Activated T-cell treated with anti-CD3 and anti-CD28 coated beads for 1 hour (primary cell): ENCODE measurements at places on chromosomes 5 and 9.

DNA sequence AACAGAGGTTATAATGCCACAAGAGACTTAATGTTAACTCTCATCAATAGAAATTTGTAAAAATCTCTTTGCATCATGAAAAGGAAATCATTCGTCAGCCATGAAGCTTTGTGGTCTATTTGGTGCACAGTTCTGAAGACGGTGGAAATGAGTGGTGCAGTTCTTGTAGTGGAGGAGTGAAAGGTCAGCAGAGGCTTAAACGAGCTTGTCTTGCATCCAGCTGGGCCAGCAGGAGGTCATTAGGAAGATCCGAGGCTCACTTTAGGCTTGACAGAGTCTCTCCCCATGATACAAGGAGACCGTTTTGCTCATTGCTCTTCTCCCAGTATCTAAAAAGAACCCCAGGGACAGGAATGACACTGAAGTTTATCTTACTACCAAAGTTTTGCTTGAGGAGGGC is 440.8 kb downstream of the BNC2 start:
- DNase-seq = no peak

DNA sequence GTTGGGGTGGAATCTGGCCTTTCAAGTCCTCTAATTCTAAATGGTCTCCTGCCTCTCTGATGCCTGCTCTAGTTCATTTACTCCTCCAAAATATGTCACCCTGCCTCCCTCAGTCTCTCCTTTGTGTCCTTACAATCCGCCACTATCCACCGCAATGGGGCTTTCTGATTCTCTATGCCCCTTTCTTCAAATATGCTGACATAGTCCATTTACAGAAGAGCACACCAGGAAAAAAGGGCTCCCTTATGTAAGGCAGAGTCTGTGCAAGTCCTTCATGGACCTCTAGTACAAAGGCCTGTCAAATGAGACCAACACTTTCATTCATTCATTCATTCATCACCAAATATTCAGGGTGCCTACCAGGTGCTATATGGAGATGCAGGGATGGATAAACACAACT is 2.0 kb upstream of the ASTN2 start:
- no peak for DNase-seq

GRCh38 chr9:27423915-27424710 is 100.0 kb upstream of the IFNK start:
- no peak for DNase-seq

DNA sequence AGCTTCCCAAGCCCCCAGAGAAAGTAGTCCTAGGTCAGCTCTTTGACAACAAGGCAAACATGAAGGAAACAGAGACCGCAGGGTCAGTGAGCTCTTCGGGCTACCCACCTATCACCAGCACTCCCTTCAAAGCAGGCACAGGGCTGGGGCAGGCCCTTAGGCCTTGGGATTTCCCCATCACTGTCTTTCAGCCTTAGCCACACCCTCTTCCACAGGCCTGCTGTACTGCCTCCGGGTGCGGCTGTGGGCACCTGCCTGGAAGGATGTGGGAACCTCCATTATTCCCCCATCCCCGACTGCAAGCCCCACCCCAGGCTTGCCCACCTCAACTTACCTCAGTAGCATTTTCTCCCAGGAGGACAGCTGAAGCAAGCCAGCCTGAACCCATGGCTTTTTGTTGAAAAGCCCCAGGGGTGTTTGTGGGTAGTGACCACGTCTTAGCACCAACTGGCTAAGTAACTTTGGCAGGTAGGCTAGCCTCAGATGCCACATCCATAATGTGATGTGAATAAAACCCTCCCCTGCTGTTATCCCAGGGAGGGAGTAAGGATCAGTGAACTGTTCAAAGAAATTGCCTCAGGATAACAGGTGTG is 100.2 kb downstream of the PIK3R1 start:
- no peak for DNase-seq

- peak; percentile 14 for DNase-seq
Measured at GRCh38 chr5:16673241-16674201, 56.7 kb upstream of the RETREG1 start.

DNA sequence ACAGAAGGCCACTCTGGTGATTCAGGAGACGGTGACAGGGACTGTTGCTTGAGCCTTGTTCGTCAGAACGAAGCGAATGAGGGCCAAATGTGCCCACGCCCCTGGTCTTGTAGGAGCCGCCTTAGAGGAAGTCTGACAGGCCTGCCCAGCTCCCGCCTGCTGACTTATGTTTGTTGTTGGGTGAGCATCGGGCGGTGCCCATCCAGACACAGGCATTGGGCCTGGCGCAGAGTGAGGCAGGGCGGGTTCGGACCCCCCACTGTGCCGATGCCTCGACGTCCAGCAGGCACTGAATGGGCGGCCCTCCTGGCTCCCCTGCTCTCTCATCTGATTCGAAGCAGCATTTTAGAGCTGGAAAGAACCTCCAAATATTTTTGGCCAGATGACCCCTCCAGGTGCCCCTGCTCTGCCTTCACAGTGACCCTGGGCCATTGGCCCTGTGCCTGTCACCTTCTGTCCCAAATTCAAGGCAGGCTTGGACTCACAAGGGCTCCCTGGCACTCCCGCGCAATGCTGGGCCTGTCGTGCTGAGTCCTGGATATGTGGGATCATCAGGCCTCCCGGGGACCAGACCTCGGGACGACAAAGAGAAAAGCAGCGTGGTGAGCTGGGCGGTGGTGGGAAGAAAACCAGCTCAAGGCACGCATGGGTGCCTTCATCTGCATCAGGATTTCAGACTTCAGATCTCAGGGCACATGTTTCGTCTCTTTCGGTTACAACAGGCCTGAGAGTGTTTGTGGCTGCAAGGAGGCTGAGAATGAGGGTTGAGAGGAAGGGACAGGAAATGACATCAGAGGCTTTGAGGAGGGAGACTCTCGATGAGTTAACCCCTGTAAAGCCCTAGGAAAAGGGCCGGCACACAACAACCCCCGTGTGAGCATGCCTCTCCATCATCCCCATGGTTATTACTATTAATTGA is 37.1 kb upstream of the OLFM1 start:
- no peak for DNase-seq

DNA sequence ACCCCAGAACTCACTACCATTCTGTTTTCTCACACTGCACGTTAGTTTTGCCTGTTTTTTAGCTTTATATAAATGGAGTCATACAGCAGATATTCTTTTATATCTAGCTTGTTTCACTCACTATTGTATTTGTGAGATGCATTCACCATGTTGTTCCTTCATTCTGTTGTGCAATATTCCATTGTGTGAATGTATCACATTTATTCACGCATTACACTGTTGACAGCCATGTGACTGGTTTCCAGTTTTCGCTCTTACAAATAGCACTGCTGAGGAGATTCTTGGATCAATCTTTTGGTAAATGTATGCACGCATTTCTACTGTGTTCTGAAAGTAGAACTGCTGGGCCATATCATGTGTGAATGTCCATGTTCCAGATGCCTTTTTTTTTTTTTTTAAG is 6.4 kb upstream of the SNX30 start:
- no peak for DNase-seq

DNA sequence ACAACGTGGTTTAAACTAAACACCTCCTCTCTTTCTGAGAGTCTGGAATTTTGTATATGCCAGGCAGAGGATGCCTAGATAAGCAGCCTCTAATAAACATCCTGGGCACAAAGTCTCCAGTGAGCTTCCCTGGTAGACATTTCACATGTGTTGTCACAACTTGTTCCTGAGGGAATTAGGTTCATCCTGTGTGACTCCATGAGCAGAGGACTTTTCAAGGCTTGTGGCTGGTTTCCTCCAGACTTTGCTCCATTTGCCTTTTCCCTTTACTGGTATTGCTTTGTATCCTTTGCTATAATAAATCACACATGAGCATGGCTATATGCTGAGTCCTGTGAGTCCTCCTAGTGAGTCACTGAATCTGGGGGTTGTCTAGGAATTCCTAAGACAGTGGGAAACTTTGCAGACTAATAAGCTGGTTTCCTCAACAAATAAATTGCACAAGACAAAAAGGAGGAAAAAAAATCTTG is 77.4 kb downstream of the NR2F1-AS1 start:
- no peak for DNase-seq

GRCh38 chr9:128175726-128176125 is 15.6 kb downstream of the CIZ1 start:
- no peak for DNase-seq

DNA sequence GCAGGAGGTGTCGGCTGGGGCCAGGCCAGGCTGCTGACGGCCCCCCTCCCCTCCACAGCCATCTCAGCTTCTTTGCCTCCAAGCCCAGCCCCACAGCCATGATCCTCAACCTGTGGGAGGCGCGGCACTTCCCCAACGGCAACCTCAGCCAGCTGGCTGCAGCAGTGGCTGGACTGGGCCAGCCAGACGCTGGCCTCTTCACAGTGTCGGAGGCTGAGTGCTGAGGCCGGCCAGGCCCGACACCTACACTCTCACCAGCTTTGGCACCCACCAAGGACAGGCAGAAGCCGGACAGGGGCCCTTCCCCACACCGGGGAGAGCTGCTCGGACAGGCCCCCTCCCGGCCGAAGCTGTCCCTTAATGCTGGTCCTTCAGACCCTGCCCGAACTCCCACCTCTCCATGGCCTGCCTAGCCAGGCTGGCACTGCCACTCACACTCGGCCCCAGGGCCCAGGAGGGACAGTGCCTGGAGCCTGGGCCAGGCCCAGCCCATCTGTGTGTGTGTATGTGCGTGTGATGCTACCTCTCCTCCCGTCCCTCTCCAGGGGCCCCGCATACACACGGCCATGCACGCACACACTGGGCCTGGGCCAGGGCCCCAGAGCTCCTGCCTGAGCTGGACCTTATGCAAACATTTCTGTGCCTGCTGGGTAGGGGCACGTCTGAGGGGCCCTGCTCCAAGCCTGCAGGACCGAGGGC is 19.3 kb downstream of the HK3 start:
- no peak for DNase-seq

GRCh38 chr5:55665065-55665464 is 47.1 kb downstream of the SLC38A9 start:
- no peak for DNase-seq

DNA sequence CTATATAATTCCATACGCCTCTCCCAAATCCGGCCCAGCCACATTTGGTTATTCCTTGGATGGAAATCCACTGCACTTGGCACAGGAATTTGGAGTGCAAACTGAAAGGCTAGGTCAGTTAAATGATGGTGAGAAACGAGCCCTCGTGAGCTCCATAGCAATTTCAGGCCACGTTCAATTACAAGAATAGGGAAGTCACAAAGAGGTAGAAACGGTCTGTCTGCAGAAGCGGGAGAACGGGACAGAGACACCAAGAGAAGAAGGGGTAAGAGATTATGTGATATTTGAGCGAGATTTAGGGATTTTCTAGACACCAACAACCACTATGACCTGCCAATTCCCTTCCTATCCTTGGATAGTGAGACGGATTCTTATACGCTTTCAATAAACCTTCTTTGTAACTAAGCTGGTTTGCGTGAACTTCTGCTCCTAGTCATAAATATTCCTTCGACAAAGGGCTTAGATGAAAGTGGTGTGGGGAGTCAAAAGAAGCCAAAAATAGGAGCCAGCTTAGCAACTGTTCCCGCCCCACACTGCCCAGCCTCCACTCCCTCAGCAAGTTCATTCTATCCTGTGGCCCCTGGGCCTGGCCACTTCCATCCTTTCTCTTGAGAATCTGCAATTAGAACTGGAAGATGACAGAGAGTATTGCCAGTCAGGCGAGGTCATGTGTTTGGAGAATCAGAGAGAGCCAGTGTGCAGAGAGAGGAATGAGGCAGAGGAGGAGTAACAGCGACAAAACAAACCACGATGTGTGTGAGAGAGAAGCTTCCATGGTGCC is 118.4 kb downstream of the ZNF608 start:
- no peak for DNase-seq

- no peak for DNase-seq
Measured at GRCh38 chr5:63563008-63563917, 399.0 kb downstream of the HTR1A start.

GRCh38 chr9:93633492-93634221 is 57.3 kb downstream of the PHF2 start:
- DNase-seq = no peak

DNA sequence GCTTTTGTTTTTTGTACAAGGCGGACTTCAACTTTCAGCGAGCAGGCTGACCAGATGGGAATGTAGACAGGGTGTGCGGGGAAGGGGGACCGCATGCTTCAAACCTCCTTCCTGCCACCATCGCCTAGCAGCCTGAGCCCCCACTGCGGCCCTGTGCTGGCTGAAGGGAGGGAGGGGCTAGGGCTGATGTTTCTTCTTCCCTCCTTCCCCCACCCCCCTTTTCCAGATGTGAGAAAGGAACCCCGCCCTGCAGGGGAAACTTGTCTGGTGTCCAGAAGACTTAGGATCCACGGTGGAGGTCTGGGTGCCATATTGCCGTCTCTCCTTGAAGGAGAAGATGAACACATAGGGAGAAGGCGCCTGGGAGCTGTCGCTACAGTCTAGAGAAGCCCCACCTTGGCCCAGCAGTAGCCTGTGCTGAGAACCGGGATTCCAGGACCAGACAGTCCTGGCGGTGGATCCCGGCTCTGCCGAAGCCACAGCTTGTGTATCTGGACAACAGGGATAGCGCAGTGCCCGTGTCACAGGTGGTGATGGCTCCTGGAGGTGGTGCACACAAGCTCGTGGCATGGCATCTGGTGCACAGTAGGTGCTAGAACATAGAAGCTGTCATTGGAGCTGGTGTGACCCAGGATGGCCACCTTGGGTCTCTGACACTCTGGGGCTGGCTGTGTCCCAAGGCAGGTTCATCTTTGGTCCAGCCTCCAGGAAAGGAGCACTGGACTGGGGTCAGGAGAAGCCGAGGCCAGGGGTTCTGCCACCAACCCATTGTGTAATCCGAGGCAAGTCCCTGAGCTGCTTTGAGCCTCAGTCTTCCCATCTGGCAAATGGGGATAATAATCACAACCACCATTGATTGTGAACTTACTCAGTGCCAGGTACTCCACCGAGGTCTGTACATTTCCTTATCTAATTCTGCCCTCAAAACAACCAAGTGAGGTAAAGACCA is 205.6 kb downstream of the C9orf50 start:
- no peak for DNase-seq

GRCh38 chr5:84274585-84275468 is 109.9 kb downstream of the EDIL3 start:
- no peak for DNase-seq

DNA sequence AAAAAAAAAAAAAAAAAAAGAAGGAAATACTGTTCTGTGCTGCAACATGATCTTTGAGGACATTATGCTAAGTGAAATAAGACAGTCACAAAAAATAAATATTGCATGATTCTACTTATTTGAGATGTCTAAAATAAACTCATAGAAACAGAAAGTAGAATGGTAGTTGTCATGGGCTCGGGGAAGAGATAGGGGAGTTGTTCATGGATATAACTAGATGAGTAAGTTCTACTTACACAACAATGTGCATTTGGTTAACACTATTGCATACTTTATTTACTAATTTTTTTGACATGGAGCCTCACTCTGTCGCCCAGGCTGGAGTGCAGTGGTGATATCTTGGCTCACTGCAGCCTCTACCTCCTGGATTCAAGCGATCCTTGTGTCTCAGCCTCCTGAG is 15.2 kb downstream of the MAML1 start:
- no peak for DNase-seq

DNA sequence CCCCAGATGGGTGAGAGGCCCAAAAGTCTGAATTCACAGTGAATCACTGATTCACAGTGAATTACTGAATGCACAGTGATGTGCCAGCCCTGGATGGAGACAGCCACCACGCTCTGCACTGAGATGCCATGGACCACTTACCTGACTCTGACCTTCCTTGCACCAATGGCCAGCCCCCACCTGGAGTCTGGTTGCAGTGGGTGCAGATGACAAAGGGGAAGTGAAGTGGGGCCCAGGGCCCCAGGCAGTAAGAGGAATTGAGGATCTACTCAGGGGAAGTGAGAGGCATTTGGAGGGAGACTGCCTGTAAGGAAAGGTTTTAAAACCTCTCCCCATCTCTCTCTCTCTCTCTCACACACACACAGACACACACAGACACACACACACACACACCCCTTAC is 412.1 kb downstream of the CYLC2 start:
- no peak for DNase-seq
